NCI-H82 (cell line): ENCODE measurements at places on chromosomes 2 and 18.

- DNase-seq, result no peak
These were observed 24.0 kb upstream of the COLEC12 start for GRCh38 chr18:524466-524865.

GRCh38 chr2:58427572-58428095, 186.5 kb upstream of the FANCL start:
- DNase-seq, result peak; percentile 59

GRCh38 chr2:207403950-207404349, 125.8 kb upstream of the CREB1 start:
- no peak for DNase-seq

- DNase-seq, result no peak
These were observed 801.1 kb upstream of the RAB6C start for GRCh38 chr2:129178356-129178755.

GRCh38 chr2:154375579-154375931, 322.9 kb upstream of the KCNJ3 start:
- DNase-seq, result peak; percentile 88
